Epithelial cell of esophagus (primary cell): ENCODE measurements at places on chromosomes 11 and 22.
A peak's percentile ranks its signal among the peaks of the same experiment; 100 is the strongest.

GRCh38 chr11:124470561-124471227, 25.2 kb upstream of the OR8B8 start:
- no peak for DNase-seq

GRCh38 chr11:129322941-129323340, 52.7 kb upstream of the BARX2 start:
- no peak for DNase-seq

DNA sequence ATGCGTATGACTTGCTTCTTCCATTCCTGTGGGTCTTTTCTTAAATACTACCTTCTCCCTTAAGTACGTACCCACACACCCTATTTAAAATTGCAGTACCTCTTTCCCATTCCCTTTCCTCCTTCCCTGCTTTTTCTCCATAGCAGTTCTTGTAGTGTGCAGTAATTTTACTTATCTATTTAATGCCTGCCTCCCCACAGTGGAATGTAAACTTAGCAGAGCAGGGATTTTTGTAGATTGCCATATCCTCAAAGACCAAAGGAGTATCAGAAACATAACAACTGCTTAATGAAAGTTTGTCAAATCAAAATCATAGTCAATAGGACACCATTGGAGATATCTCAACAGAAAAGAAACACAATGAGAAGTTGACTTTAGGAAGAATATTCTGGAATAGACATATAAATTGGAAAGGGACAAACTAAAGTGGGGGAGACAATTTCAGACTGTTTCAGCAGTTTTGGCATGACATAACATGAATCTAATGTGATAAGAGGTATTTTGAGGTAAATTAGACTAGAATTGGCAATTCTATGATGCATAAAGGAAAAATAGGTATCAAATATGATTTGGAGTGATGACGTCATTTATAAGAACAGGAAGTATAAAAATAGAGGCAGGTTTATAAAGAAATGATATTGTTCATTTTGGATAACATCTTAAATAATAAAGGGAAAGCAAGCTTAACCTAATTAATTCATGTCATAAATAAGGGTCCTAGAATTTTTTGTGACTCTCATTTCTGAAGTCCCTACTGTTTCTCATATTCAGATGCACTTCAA, 188.4 kb downstream of the SOX6 start:
- DNase-seq = no peak

- DNase-seq = peak; percentile 84
Observed at GRCh38 chr11:89436071-89436470, 55.1 kb downstream of the NOX4 start.

DNA sequence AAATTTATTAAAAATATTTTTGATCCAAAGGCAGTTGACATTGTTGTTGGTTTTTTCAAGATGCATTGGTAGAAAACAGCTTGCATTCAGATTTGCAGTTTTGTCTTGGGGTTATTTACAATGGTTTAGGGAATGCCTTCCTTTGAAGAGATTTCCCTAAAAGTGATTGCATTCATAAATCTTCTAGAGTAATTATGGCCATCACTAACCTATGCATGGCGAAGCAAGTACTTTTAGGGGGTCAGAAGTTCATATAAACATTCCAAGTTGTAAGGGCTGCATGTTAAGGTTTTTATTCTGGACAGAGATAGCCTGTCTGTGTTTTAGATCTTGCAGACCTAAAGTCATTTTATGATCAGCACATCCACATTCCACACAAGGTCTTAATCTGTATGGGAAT, 53.5 kb downstream of the PPFIBP2 start:
- no peak for DNase-seq

DNA sequence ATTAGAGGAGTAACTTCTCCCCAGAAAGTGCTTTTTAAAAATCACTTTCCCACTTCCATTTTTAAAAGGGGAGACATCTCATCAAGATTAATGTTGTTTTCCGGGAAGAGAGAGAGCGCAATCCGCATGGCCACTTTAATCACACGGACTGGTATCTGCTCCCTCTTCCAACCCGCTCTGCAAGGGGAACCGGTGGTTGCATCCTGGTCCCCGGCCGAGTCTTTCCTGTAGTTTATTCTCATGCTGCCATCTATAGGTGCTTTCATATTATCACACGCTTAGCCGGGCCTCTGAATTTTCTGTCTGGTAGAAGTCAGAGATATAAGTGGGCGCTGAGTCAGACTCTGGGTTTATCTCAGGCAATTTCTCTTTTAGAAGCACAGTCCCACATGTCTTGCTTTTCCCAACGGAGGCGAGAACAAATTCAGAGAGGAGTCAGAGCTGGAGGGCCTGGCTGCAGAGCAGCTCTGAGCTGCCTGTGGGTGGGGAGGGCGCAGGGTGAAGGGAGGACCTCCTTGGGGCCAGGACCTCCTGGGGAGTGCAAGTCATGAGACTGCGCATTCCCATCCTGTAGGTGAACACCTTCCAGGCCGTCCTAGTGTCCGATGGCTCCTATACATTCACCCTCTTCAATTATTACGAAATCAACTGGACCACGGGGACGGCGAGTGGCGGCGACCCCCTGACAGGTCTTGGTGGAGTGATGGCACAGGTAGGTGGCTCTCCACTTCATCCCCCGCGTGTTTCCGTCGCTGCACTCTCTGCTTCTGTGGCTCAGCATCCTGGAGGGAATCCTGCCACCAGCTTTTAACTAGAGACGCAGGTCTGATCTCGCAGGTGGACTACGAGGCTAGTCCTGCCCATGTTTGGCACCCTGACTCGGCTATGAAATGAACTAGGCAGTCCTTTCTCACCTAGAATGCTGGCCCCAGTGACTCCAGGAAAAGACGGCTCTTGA, 11.7 kb downstream of the TECTA start:
- DNase-seq = peak; percentile 70

DNA sequence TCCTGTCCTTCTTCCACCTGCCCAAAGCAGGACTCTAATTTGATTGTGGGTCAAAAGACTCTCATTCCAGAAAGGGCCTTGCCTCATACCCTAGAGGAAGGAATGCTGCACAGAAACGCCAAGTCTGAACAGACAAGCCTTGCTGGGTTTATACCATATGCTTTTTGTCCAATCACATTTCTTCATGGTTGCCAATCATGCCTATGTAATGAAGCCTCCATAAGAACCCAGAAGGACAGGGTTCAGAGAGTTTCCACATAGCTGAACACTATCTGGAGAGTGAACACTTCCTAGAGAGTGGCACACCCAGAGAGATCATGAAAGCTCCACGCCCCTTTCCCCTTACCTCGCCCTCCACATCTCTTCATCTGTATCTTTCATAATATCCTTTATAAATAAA, 4.8 kb upstream of the SAA2 start:
- DNase-seq = peak; percentile 79

DNA sequence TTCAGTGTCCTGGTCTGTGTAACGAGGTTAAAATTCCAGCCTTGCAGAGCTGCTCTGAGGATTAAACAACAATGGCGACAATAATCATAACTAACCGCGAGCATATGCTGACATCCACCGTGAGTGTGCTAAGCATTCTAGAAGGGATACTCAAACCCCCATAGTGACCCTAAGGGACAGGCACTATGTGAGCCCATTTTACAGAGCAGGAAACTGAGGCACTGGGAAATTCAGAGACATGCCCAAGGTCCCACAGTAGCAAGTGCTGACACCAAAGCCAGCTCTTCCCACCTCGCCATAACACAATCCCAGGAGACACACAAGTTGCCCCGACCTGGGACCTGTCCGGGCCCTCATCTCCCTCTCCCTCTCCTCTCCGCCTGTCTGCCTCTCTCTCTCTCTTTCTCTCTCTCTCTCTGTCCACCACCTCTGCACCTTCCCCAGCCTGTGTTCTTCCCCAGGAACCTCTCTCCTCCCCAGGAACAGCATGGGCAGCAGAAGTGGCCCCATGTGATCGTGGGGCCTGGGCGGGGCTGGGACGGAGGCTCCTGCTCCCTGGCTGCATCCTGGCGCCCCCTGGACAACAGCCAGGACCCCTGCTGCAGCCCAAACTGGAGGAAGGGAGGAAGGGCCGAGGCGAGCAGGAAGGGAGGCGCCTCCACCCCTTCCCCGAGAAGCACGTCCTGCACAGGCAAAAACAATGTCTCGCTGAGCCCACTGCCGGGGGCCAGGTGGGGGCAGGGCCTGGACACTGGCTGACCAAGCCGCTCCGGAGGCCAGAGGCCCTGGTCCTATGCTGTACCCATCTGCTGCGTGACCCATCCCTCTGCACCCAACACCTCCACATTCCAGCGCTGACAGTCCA, 14.8 kb upstream of the MFNG start:
- DNase-seq = no peak

DNA sequence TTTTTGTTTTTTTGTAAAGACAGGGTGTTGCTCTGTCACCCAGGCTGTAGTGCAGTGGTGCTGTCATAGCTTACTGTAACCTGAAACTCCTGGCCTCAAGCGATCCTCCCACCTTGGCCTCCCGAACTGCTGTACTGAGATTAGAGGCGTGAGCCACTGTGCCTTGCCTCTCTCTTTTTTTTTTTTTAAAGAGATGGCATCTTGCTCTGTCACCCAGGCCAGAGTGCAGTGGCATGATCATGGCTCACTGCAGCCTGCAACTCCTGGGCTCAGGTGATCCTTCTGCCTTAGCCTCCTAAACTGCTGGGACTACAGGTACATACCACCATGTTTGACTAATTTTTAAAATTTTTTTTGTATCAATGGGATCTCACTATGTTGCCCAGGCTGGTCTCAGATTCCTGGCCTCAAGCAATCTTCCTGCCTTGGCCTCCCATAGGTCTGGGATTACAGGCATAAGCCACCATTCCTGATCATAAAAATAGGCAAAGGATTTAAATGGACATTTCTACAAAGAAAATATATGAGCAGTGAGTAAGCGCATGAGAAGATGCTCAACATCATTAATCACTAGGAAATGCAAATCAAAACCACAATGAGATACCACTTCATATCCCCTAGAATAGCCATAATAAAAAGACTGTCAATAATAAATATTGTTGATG, 17.3 kb upstream of the CLNS1A start:
- no peak for DNase-seq

GRCh38 chr22:20432244-20432686, 5.4 kb downstream of the SCARF2 start:
- no peak for DNase-seq

- DNase-seq = no peak
Observed at GRCh38 chr11:44127130-44127529, 31.7 kb downstream of the EXT2 start.

GRCh38 chr11:129023968-129024676, 81.5 kb upstream of the TP53AIP1 start:
- peak; percentile 97 for DNase-seq

DNA sequence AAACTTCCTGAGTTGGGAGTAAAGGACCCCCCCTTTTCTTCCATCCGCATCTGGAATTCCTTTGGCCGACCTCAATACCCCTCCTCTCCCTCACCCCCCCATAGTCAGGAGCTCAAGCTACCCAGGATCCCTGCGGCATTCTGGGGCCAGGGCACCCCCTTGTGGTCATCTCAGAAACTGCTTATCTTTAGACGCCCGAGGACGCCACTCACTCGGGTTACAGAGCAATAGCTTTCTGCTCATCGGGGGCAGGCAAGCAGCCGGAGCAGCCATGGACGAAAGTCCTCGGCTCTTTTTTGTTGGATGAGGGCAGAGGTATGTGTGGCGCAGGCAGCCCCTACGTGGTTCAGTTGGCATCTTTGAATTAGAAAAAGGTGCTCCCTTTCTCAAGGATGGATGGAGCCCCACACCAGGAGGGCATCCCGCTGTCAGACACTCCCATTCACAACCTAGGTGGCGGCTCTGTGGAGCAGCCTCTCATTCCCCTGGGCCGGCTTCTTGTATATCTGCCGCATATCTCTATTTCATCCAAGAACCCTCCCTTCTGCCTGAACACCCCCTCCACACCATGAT, 2.3 kb downstream of the C1QTNF5 start:
- peak; percentile 64 for DNase-seq

- DNase-seq = no peak
Observed at GRCh38 chr11:33377412-33378370, 120.5 kb downstream of the HIPK3 start.

DNA sequence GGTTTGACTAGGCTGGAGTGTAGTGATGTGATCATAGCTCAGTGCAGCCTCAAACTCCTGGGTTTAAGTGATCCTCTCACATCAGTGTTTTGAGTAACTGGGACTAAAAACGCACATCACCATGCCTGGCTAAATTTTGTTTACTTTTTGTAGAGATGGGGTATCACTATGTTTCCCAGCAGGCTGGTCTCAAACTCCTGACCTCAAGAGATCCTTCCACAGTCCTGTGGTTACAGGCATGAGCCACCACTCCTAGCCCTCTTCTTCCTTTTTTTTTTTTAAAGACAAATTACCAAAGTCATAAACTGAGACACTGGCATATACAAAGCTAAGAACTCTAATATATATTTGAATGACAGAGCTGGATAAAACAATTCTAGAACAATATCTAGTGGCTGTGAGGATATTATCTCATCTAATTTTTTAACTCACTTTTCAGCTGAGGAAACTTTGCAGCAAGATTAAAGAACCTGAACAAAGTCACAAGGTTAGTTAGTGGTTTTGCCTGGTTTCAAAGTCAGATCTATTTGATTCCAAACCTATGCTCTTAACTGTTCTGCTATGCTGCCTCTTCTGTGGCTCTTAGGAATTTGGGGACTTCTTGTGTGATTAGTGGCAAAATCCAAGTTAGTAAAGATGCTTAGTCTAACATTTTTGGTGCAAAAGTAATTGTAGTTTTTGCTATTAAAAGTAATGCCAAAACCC, 95.3 kb upstream of the RAG2 start:
- no peak for DNase-seq

DNA sequence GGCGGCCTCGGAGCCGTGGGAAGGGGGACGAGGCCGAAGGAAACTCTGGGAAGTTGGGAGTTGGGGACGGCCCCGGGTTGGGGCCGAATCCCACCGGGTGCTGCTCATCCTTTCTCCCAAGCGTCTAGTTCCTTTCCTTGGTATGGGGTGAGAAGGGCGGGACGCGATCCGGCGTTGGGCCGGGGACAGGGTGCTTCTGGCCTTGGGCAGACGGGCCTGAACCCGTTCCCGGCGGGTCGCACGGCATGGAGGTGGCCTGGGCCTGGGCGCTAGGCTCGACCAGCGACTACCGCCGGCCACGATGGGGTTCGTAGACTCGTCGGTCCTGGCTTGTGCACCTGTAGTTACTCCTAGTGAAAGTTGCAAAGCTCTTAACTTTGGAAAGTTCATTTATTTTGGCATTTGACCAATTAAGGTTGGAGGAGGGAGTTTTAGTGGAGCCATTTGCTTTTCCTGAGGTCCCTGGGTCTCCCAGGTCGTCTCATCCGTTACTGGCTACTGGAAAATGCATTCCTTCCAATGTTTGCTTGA, 1.0 kb downstream of the SYT9 start:
- no peak for DNase-seq

GRCh38 chr22:43843783-43844530, 18.4 kb downstream of the SULT4A1 start:
- DNase-seq = no peak

DNA sequence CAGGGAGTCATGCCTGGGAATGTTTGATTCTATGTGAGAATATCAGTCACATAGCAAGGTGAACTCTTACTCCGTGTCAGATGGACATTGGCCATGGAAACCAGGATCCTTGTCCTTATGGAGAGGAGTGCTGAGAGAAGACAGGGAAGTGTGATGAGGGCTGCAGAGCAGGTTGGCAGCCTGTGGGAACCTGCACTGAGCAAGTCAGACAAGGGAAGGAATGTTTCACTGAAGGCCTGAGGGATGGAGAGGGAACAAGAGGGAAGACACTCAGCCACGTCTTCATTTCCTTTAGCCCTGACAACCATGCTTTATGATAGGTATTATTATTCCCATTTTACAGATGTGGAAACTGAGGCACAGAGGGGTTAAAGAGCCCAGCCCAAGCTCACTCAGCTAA, 38.4 kb upstream of the HORMAD2 start:
- DNase-seq = peak; percentile 72
